ENCODE measurements at places on chromosomes 1 and 21. TPM values are rescaled to one million over a fixed set of nuclear protein-coding genes. Genes with fewer than 3 reads are reported as not detected.

VTCN1 gene
- polyA plus RNA-seq, result not detected

CAPN9 gene
- not detected for polyA plus RNA-seq

STIL gene
- 4.9 TPM for polyA plus RNA-seq

OR2T35 gene
- not detected for polyA plus RNA-seq

FAM229A gene
- polyA plus RNA-seq, result 8.0 TPM

FCRLA gene
- polyA plus RNA-seq, result 0.13 TPM

OR2G3 gene
- not detected for polyA plus RNA-seq

CRP gene
- polyA plus RNA-seq, result not detected

TTF2 gene
- polyA plus RNA-seq, result 12.2 TPM

CDK18 gene
- 2.5 TPM for polyA plus RNA-seq

ID3 gene
- polyA plus RNA-seq, result 394 TPM

ANGPTL3 gene
- not detected for polyA plus RNA-seq

CCDC181 gene
- polyA plus RNA-seq, result 1.2 TPM

PALMD gene
- 1.8 TPM for polyA plus RNA-seq

KANK4 gene
- polyA plus RNA-seq, result 0.02 TPM

IFI44 gene
- polyA plus RNA-seq, result 6.5 TPM

SEMA4A gene
- polyA plus RNA-seq, result 2.3 TPM

CHIA gene
- polyA plus RNA-seq, result not detected

TM2D1 gene
- polyA plus RNA-seq, result 58.6 TPM

KCNA10 gene
- not detected for polyA plus RNA-seq

IKBKE gene
- 14.5 TPM for polyA plus RNA-seq

OR2L2 gene
- polyA plus RNA-seq, result 0.03 TPM

DCST2 gene
- polyA plus RNA-seq, result 0.76 TPM

CCDC190 gene
- 0.13 TPM for polyA plus RNA-seq

INSRR gene
- 0.63 TPM for polyA plus RNA-seq

FOXD3 gene
- polyA plus RNA-seq, result not detected

GBP7 gene
- polyA plus RNA-seq, result not detected

SLAMF8 gene
- not detected for polyA plus RNA-seq

GJA8 gene
- polyA plus RNA-seq, result not detected

TMEM269 gene
- 0.08 TPM for polyA plus RNA-seq

ATAD3C gene
- polyA plus RNA-seq, result 0.38 TPM

SFN gene
- 0.23 TPM for polyA plus RNA-seq

VASH2 gene
- 0.41 TPM for polyA plus RNA-seq

SPRR1A gene
- not detected for polyA plus RNA-seq

ARMH1 gene
- 6.6 TPM for polyA plus RNA-seq

KRTAP10-7 gene
- polyA plus RNA-seq, result not detected

HES2 gene
- 0.03 TPM for polyA plus RNA-seq

TEDDM1 gene
- not detected for polyA plus RNA-seq

RGS1 gene
- polyA plus RNA-seq, result 0.05 TPM

MYOG gene
- polyA plus RNA-seq, result not detected

AMY1A gene
- polyA plus RNA-seq, result not detected

ADORA3 gene
- not detected for polyA plus RNA-seq

TNFRSF25 gene
- polyA plus RNA-seq, result 20.8 TPM

OTUD7B gene
- polyA plus RNA-seq, result 5.8 TPM

TNFRSF4 gene
- not detected for polyA plus RNA-seq

PLA2G4A gene
- 0.49 TPM for polyA plus RNA-seq

LRRC53 gene
- not detected for polyA plus RNA-seq

CFHR2 gene
- polyA plus RNA-seq, result not detected

LENEP gene
- polyA plus RNA-seq, result 0.26 TPM

PPFIA4 gene
- 4.4 TPM for polyA plus RNA-seq

CHTOP gene
- polyA plus RNA-seq, result 76.7 TPM

LEMD1 gene
- polyA plus RNA-seq, result not detected

MIXL1 gene
- polyA plus RNA-seq, result not detected

TRIM67 gene
- not detected for polyA plus RNA-seq

KRTAP19-8 gene
- not detected for polyA plus RNA-seq

NPR1 gene
- polyA plus RNA-seq, result 0.05 TPM

HES5 gene
- 0.05 TPM for polyA plus RNA-seq
